ENCODE measurements at places on chromosomes 2 and 18.

GRCh38 chr2:176409671-176410070 lies 140.4 kb downstream of the MTX2 start:
- DNase-seq: no peak

GRCh38 chr2:46985512-46985911 lies 69.9 kb upstream of the MCFD2 start:
- no peak for DNase-seq

- no peak for DNase-seq
Measured at GRCh38 chr2:237669283-237669627, 41.9 kb downstream of the LRRFIP1 start.

- no peak for DNase-seq
Measured at GRCh38 chr2:59956981-59957380, 596.5 kb downstream of the BCL11A start.

DNA sequence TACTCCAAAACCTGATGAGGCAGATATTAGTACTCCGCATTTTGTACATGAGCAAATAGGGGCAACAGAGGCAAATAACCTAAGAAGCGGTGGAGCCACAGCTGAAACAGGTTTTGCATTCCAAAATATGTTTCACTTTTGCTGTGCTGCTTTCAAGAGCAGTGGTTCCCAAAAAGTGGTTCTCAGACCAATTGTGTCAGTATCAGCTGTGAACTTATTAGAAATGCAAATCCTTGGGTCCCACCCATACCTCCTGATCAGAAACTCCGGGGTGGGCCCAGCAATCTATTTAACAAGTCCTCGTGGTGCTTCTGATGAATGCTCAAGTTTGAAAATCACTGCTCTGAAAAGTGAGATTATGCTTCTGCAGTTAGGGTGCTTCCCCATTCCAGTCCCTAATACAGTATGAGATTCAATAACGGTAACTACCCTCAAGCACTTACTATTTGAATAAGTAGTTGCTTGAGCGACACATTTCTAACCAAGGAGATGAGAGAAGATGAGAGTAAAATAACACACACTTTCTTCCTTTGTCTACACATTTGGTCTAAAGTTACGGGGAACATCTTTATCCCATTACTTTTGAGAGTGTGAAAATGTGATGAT lies 17.8 kb upstream of the TCF4 start:
- DNase-seq: no peak

GRCh38 chr2:1748741-1749488 lies 4.6 kb upstream of the PXDN start:
- no peak for DNase-seq

DNA sequence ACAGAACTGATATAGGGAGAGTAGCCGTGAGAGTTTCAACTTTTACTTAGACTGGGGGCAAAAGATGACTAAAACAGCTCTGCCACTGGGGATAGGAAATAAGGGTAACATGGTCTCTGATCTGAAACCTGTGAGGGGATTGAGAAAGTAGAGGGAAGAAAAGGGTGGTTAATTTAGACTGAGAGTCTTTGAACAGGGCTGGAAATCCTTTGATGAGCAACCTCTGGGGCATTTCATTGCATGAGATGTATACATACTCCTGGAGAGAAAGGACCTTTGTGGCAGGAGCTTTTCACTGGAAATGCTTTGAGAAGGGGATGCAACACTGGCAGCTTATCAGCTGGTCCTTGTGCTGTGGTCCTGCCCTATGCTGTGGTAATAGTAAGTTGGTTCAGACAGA lies 9.4 kb downstream of the GALNT1 start:
- DNase-seq: no peak

GRCh38 chr2:88597168-88597567 lies 30.1 kb downstream of the EIF2AK3 start:
- DNase-seq: peak; percentile 11

- no peak for DNase-seq
Measured at GRCh38 chr2:207334301-207334623, 168.5 kb upstream of the KLF7 start.

- DNase-seq: peak; percentile 9
Measured at GRCh38 chr2:229920011-229920641, 1.7 kb downstream of the TRIP12 start.

DNA sequence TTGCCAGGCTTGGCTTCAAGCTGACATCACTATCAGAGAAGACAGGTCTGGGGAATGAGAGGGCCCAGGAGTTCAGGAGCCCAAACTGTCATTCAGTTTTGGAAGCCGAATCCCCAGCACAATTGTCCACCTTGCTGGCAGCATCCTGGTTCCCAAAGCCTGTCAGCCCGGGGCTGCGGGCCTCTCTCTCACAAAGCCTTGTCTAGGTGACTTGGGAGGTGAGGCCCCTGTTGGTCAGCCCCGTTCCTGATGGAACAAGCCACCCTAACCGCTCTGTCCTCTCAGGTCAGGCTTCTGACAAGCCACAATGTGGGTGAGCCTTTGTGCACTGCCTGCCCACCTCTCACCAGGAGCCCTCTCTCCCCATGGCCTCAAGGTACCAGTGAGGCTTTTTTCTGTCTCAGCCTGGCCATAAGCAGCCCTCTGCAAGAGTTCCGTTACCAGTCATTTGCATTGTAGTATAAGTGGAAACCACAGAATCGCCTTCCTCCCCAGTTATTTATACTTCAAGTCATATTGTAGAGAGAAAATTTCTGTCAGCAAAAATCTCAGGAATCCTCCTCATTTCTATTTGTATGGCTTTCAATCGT lies 100.6 kb downstream of the MSH2 start:
- no peak for DNase-seq

GRCh38 chr18:10851824-10852319 lies 297.5 kb downstream of the PIEZO2 start:
- DNase-seq: no peak

GRCh38 chr2:218256612-218257350 lies 4.0 kb upstream of the GPBAR1 start:
- DNase-seq: no peak

DNA sequence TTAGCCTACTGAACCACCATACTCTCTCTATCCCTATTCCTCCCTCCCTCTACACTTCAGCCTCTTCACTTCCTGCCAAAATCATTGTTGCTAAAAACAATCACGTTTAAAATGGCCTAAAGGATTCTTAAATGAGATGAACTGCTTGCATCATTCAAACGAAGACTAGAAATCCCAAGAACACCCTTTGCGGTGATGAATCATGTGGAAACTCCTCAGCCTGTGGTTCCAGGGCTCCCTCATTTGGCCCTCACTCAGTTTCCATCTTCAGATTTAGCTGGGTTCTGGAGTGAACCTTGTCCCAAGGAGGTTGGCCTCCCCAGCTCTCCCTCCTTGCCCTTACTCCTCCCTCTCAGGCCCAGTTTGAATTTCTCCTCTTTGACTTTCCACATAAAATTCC lies 125.6 kb upstream of the CDC42EP3 start:
- no peak for DNase-seq

GRCh38 chr2:43880952-43881351 lies 42.2 kb downstream of the ABCG8 start:
- no peak for DNase-seq

- no peak for DNase-seq
Measured at GRCh38 chr18:58364876-58365528, 263.9 kb downstream of the ALPK2 start.

GRCh38 chr2:124978597-124978996 lies 953.5 kb downstream of the CNTNAP5 start:
- no peak for DNase-seq

DNA sequence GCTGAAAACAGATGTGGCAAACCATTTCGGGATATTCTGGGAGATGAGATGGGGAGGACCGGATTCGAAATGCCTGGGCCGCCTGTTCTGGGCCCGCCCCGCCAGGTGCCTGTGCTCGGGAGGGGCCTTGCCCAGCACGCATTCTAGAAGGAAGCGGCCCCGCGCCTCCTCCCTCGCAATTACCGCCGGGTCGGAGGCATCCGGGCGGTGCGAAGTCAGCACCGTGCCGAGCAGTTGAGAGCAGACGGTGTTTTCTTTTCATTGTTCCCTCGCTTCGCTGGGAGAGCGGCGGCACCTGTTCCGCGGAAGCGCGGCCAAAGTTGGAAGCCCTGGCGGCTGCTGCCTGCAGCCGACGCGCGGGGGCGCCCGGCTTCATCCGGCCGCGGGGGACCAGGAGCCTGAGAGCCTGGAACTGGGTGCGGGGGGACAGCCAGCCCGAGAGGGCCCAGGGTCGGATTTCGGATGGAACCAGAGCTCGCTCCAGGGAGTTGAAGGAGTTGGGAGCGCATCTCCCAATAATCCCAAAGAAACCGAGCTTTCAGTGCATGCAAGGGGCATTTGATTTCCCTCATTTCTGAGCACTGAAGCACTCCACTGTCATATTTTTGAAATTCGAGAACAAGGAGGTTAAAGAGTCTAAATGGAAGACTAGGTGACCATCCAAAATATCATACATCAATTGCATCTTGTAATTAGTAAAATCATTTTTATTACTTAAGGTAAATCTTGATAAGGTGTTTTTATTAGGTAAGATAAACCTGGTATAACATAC lies 241.8 kb upstream of the RAB12 start:
- peak; percentile 69 for DNase-seq

GRCh38 chr18:28350821-28351220 lies 173.9 kb upstream of the CDH2 start:
- no peak for DNase-seq
